Cortex of kidney (tissue), 1 donor: ENCODE measurements at places on chromosomes 7 and 10.

DNA sequence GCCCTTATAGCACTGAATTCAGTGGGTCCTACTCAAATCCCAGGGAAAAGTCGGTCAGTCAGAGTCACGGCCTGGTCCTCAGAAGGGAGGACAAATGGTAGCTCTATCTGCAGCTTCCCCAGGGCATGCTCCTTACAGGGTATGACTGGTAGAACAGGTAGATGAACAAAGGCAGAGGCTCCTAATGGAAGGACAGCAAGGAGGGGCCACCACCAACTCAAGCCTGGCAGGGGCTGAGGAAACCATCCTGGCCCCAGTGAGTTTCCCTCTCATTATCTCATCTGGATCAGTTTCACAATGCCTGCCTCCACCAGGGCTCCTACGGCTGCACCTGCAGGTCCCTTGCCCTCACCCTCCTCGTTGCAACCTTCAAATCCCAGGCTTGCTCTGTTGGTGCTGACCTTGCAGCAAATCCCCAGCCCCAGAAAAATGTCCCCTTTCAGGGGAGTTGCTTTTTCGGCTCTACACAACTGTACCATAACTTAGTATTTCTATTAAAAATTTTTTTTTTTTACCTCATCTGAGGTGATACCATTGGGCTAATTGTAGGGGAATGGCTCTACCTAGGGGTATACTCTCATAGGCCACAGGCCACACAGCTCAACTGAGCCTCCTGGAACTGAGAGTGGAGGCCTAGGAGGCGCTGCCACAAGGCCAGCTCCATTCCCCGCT, 2.4 kb upstream of the MYO1G start:
- DNase-seq: no peak

- DNase-seq: no peak
These were observed 52.7 kb upstream of the SLC29A3 start for GRCh38 chr10:71266147-71266917.

- no peak for DNase-seq
These were observed 159.8 kb downstream of the NRF1 start for GRCh38 chr7:129771201-129771927.

DNA sequence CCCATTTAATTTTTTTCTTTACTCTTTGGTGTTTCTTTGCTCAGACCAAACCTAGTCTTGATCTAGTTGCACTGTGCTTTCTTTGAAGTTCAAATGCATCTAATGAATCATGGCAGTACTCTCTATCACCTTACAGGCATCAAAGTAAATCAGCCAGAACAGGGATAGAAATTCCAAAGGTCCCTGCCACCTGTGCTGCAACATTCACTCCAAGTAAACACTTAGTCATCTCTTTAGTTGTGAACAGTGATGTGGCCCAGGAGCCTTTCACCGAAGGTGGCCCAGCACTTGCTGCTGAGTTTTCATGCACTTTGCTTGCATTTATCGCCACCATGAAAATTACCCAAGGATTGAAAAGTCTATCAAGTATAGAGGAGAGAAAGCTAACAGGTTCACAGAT, 314.1 kb upstream of the ETV1 start:
- no peak for DNase-seq

DNA sequence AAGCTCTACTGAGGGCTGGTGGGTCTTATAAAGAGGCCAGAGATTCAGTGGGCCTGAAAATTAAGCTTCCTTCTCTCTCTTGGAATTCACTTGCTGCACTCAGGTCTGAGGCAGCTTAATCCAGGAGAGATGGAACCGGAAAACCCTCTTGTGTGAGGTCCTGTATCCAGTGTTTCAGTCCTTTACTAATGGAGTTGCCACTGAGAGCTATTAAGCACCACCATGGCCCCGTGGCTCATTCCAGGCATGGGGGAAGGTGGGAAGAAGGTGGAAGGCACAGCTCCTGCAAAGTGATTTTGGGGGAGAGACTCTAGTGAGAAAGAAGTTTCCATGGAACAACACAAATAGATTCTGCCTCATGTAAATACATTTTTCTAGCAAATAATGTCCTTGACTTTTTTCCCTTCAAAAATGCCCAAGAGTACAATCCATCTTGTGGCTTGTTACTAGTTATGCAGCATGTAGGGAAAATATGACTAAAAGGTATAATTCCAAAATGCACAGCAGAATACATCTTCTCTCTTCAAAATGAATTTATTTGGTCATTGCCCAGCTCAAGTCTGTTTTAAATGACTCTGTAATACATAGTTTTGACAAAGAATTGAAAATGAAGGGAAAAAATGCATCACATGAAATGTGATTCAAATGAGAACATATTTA, 46.7 kb upstream of the FOXI2 start:
- no peak for DNase-seq

DNA sequence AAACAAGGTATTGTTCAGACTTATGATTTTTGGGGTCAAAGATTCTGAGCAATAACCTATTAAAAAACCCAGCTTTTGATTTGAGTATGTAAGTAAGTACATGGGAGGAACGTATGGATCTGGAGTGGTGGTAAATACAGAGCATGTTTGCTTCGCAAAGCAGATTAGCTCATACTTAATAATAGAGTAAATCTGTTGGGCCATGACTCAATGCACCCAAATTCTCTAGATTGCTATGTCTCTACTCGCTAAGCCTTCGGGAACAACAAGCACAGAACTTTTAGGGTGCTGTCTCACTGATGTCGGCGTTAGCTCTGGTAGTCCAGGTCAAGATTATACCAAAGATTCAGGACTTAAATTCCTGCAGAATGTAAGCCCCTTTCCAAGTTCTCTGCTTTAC, 807 bp upstream of the MINPP1 start:
- DNase-seq: no peak

DNA sequence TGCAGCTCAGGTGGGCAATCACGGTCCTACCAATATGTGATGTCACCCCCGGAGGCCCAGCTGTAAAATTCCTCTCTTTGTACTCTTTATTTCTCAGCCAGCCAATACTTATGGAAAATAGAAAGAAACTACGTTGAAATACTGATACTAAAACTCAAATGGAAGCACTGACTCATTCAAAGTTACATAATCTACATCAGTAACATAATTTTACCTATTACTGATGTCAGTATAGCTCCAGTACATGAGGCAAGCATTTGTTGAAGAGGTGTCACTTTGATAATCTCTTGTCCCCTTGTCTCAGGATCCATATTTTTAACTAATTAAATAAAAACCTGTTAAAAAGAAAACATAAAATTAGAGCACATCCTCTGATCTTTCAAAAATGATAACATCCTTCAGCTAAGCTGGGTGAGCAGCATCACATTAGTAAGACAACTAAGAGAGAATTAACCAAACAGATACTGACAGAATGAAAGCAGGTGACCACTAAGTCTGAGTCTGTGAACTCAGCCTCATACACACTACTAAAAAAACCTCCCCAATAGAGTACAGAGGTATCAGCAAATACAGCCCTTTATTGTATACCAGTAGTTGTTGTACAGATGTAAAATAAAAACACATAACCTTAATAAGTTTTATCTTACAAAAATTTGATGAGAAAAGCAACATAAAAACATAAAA, 17.6 kb downstream of the SLC25A40 start:
- DNase-seq: no peak

DNA sequence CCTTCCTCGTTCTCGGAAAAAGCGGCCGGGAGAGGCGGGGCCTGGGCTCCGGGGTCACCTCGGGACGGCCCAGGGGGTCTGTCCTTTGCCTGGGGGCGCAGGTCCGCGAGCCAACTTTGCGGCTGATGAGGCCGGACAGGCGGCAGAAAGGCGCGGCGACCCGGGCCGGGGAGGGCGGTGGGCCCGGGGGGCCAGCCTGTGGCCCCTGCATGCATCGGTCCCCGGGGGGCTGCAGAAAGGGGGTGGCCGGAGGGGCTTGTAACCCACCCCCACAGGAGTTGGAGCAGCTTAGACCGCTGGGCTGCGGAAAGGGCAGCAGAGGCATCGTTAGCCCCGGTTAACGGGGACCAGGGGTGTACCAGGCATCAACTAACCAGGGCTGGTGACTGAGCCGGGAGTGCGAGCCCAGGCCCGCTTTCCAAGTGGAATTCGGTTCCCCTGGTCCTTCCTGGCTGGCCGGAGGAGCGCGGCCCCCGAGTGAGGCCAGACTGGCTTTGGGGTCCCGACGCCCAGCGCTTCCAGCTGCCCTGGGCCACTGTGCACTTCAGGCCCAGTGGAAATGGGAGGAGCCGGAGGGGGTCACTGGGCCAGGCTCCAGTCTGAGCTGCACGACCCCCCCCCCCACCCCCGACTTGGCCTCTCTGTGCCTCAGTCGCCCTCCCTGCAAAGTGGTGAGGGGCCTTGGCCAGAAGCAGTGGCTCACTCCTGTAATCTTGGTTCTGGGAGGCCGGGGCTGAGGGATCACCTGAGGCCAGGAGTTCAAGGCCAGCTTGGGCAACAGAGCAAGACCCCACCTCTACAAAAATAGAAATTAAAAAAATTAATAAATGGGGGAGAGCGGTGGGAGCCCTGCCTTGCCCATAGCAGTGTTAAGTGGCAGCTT, 919 bp downstream of the SLC29A4 start:
- DNase-seq: no peak

GRCh38 chr7:8480527-8480926, 47.1 kb downstream of the NXPH1 start:
- no peak for DNase-seq

- no peak for DNase-seq
These were observed 118.8 kb upstream of the VIPR2 start for GRCh38 chr7:159263430-159263829.

DNA sequence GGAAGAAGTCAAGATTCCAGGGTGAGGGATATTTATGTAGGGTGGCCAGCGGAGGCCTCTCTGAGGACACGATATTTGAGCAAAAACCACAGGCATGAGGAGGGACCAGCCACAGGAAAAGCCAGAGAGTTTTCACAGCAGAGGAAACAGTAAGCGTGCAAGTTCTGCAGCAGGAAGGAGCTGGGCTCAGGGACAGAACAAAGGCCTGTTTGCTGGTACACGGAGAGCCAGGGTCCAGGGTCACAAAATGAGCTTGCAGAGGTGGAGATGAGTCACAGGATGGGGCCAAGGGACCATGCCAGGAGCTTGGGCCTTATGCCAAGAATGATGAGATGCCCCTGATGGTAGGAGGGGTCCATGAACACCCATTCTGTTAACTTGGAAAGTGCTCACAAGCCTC, 283.5 kb downstream of the PLXNA4 start:
- no peak for DNase-seq

DNA sequence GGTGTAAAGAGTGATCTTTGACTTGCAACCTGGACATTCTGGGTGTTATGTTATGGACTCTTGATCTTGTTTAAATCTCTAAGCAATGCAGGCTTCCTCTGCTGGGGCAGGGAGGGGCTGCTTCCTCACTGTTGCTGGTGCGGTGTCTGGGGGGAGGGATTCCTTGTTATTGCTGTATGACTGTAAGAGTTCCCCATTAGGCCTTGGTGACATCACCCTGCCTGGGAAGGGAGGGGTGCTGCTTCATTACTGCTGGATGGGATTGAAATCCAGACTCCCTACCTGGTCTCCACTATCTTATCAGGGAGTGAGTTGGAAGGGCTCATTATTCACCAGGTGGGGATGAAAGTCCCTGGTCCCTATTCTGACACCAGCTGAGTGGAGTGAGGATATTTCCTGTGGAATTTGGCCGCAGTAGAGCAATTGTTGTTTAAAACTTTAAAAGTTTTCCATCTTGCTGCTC, 8.8 kb downstream of the OGDH start:
- no peak for DNase-seq

GRCh38 chr10:14612873-14613587, 161.7 kb downstream of the FAM107B start:
- no peak for DNase-seq

DNA sequence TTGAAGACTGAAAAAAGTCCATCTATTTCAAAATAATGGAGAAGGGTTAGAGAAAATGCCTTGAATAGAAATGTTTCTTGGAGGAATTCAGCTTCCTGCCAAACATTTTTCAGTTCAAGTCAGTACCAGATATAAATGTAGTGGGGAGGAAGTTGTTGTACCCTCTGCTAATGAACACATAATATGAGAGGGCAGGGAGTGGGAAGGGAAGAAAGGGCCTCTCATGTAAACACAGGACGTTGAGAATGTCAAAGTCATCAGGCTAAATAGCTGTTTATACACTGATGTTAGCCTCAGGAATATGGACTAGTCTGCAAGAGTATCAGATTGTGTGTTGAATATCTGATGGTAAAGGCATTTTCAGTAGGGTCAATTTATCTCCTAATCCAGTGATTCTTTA, 37.0 kb downstream of the GPR37 start:
- no peak for DNase-seq

DNA sequence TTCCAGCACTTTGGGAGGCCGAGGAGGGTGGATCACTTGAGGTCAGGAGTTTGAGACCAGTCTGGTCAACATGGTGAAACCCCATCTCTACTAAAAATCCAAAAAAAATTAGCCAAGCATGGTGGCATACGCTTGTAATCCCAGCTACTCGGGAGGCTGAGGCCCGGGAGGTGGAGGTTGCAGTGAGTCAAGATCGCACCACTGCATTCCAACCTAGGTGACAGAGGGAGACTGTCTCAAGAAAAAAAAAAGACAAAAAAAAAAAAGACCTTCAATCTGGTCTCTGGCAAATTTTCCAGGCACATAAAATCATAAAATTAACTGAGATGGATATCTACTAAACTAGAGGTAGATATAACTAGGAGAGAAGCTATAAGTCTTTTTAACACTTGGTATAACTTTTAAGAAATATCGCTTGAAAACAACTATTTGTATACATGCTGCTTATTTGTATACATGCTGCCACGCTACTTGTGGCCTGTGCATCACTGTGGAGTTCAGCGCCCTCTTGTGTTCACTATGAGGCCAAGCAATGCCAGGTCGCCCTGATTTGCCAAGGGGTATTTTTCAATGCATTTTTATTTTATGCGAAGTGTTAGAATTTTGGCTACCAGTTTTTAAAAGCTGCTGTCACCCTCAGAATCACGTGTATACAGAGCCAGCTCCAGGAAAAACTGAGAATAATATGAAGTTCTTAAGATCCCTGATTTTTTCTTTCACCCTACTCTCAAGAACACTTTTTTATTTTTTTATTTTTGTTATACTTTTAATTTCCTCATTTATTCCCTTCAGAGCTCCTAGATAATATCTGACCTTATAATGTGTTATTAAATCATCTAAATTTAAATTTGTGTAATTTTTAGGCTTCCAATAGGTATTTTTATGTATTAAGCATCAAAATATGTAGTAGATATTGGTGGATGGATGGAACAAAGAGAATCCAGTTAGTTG, 26.7 kb downstream of the CYCS start:
- DNase-seq: no peak

DNA sequence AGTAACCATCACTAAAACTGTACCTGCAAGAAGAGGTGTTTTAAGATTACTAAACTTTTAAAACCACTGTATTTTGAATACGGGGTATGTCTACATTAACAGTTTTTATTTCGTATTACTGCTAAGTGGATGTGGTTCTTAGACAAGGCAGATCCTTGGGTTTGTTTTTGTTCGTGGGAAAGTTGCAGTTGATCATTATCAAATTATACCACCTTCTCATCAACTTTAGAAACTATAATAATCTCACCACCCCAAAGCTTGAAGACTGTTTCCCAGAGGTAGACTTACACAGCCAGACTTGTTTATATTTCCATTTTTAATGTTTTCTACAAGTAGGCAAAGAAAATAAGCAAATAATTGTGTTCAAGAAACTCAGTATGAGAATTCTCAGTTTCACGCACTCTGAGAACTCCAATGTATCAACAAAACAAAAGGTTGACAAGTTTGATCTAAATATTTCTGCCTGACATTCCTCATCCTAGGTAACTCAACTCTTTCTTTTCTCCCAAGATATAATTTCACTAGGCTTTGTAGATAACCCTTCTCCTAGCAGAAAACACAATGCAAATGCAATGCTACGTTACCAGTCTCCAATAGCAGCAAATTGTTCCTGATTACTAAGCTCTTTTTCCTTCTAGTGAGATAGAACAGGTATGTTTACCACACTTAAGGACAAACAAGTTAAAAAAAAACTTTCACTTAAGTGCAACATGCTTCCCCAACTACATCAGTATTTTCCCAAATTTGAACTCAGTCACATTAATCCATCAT, 36.0 kb downstream of the IGF2BP3 start:
- no peak for DNase-seq
